AG08395 (cell line): ENCODE measurements at places on chromosomes 3 and 15.

DNA sequence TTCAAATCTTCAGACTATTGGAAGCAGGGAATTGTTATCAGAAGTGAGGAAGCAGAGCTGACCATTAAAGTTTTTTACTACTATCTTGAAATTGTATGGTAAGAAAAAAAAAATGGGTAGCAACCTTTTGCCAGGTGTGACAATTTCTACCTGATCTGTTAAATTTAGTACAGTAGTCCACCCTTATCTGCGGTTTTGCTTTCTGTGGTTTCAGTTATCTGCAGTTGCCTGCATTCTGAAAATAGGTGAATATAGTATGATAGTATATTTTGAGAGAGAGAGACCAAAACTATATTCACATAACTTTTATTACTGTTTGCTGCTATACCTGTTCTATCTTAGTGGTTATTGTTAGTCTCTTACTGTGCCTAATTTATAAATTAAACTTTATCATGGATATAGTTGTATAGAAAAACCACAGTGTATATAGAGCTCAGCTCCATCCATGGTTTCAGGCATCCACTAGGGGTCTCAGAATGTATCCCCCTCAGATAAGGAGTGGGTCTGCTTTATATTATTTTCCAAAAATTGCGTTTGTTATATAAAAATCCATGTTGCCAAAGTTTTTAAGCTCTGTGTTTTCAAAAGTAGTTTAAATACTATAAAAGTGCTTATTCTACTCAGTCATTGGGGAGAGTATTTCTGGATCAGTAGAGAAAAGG lies 69.9 kb downstream of the PTPRG start:
- no peak for DNase-seq

DNA sequence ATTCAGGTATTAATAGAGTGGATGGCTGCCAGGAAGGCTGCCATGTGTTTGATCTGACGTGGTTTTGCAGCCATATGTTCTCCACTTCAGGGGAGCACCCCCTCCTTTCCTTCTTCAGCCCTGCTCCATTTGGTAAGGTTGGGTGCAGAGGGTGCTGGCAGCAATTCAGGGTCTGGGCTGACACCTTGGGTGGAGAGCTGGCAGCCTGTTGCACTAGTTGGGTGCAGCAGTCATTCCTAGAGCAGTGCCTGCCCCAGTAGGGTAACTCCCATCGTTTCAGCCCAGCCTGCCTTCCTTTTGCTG lies 1.5 kb downstream of the TYRO3 start:
- DNase-seq = no peak

DNA sequence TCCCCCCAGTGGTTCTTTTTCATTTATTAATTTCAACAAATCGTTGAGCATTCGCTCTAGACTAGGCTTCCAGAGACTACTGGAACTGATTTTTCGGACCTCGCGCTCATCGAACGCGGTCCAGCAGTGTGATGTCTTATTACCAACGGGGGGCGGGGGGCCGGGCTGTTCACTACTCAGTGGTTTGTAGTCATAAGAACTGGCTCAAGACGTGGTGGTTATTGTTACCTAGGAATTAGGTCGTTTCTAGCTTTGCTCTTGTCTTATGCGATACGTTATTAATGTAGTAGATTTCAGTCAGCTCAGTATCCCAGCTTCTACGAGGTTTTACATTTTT lies 858 bp downstream of the RBM5 start:
- peak; percentile 39 for DNase-seq

DNA sequence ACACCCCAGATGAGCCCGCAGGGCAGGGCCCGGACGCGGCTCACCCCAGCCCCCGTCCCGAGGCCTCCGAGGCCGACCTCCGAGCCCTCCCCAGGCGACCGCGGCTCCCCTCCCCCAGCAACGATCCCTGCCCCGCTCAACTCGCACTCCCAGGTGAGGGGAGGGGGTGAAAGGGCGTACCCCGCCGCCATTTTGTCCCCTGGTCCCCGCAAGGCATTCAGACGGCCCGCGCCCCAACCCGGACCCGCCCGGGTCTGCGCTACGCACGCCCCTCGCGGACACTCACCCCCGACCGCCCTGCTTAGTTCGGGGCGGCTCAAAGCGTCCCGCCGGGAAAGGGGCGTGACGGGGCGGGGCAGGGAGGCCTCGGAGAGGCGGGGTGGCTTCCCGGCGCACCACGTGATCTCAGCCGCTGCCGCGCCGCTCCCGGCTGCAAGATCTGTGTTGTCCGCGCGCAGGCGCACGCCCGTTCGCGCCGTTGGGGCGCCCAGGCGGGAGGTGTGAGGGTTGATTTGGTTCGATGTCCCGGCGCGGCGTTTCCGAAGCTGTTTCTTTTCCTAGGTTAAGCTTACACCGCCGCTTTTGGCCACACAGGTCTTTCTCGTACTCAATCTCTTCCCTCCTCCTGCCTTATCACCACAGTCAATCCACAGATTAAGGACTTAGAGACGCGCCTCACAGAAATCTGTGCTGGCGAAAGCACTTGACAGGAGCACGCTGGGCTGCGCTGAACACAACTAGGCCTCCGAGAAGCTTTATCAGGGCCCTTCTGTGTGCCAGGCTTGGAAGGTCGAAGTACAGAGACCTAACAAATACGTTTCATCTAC lies at the start of gene SCAPER:
Gene SCAPER (minus strand): TSS at position 328 of the 827 bp plus-strand sequence. CDS start 21,523 bp downstream, outside the sequence.
- peak; percentile 98 for DNase-seq

- DNase-seq = no peak
Measured at GRCh38 chr3:142852009-142852408, 36.9 kb downstream of the PCOLCE2 start.

DNA sequence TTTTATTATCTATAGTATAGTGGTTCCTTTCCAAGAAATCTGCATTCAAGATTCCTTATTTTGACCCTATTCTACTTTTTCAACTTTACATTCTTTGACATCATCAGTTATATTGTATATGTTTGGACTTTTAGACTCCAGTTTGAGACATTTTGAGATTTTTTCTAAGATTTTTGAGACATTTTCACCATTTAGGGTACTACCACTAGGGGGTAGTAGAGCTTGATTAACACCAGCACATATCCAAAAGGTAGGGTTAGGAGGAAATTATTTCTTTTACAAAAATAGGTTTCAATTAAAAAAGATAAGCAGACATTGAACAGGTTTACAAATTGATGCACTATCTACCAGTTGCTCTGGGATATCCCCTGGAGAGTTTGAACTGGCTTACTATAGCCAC lies 262.5 kb downstream of the SCAPER start:
- no peak for DNase-seq

DNA sequence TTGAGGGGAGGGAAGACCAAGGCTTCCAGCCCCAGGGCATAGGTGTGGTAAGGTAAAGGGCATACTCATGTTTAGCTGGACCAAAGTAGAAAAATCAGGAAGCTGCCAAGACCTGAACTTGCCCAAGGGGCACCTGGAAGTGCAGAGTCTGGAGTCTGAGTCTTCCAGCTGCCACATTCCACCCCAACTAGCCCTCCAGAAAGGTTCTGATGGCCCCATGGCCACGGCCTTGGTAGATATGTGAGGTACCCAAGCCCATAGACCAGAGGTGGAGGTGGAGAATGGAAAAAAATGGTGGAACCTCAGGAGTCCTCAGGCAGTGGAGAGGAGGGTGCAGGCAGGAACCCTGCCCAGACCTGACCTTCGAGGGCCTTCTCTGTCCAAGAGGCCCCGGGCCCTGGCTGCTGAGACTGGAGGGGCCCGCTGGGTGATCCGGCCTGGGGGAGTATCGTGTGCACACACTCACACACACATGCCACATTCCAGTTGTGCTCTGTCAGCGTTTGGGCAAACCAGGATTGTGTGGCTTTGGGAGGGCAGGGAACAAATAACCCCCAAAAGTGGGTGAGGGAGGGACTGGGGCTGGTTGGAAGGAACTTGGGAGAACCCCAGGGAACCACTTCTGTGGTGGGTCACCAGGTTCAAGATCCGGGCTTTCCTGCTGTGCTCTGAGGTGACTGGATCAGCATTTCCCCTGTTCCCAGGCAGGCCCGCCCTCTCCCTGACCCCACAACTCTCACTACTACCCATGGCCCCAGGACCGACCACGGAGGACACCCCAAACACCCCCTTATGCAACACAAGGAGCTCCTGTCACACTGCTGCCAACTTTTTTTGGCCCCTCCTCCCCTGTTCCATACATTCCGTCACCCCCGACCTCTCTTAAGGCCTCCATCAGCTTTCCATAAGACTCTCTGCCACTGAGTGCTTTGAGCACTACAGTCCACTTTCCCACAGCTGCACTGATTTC lies 11.6 kb downstream of the MYL3 start:
- DNase-seq = no peak

- DNase-seq = no peak
Measured at GRCh38 chr3:47299381-47300318, 16.9 kb downstream of the KLHL18 start.

- DNase-seq = no peak
Measured at GRCh38 chr3:100151024-100151707, 36.9 kb upstream of the FILIP1L start.
